ENCODE measurements at places on chromosomes 11 and 22.

DNA sequence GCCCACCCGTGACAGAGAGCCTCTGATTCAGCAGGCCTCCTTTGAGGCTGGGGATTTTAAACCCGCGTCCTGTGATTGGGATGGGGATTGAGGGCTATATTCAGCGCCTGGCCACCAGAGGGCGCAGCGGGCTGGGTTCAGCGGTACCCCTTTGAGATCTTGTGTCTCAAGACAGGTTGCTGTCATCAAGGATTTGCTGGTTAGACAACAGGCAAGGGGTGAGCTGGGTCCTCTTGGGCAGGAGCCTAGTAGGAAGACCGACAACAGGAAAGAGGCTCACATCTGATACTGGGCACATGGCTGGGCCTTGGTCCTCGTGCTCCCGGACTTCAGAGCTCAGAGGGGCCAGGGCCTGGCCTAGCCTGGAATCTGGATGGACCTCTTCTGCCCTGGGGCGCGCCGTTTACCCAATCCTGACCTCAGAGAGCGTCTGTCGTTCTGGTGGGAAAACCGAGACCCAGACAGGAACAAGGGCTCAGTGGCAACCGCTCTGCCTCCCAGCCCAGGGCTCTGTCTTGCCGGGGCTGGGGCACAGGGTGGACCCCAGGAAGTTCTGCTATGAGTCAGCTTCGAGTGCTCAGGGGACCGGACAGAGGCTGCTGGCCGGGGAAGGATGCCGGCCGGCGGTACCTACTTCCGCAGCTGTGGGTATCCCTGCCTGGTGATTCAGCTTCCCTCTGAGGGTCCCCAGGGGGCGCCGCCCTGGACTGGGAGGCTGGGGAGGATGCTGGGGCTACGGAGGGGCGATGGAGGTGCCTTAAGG lies 929 bp upstream of the SLC35E4 start:
- H3K4me3 ChIP-seq: no peak overlapping the region
- H3K4me1 ChIP-seq: peaks cover 30% of the 10 kb centered on the region
- no peak overlapping the region for H3K27ac ChIP-seq
- H3K36me3 ChIP-seq: no peaks in the 10 kb centered on the region

GRCh38 chr11:68854273-68854958 lies 12.7 kb upstream of the CPT1A start:
- H3K27ac ChIP-seq: no peak overlapping the region
- no peaks in the 10 kb centered on the region for H3K4me1 ChIP-seq
- H3K27me3 ChIP-seq: no peaks in the 10 kb centered on the region
- DNase-seq: no peak
- no peaks in the 10 kb centered on the region for H3K36me3 ChIP-seq

GRCh38 chr11:20163783-20164481 lies 3.7 kb upstream of the DBX1 start:
- no peaks in the 10 kb centered on the region for H3K4me1 ChIP-seq
- no peaks in the 10 kb centered on the region for H3K27me3 ChIP-seq
- no peaks in the 10 kb centered on the region for H3K36me3 ChIP-seq
- H3K27ac ChIP-seq: no peak overlapping the region
- no peak overlapping the region for H3K4me3 ChIP-seq

- no peak for DNase-seq
- no peaks in the 10 kb centered on the region for H3K4me1 ChIP-seq
These were observed 33.1 kb downstream of the LARGE1 start for GRCh38 chr22:33887173-33887572.

- no peaks in the 10 kb centered on the region for H3K27me3 ChIP-seq
- DNase-seq: no peak
- H3K4me3 ChIP-seq: peak overlapping the region; percentile 65
- H3K27ac ChIP-seq: peak overlapping the region; percentile 65
These were observed 1.1 kb upstream of the VPS37C start for GRCh38 chr11:61162092-61162941.

DNA sequence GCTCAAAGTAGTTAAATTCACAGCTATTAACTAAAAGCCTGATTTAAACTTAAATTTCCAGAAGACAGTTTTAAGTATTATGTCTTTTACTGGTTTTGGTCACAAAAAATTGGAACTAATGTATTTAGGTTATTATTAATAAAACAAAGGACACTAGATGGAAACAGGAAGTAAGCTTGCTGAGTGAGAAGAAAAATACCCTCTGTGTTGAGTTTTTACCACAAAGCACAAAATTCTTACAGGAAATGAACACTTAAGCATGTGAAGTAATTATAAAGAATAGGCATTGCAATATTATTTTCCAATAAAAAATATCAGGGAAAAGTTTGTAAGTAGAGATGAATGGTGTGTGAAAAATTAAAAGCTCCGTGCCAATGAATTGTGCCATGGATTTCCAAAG lies 46.3 kb downstream of the PIK3C2A start:
- no peak overlapping the region for H3K4me3 ChIP-seq
- DNase-seq: no peak
- H3K36me3 ChIP-seq: no peaks in the 10 kb centered on the region
- peaks cover 15% of the 10 kb centered on the region for H3K4me1 ChIP-seq

GRCh38 chr22:48342016-48342415 lies 1485.7 kb downstream of the BRD1 start:
- no peak overlapping the region for H3K4me3 ChIP-seq
- peaks cover under 1% of the 10 kb centered on the region for H3K27me3 ChIP-seq
- no peak for DNase-seq
- no peaks in the 10 kb centered on the region for H3K4me1 ChIP-seq

DNA sequence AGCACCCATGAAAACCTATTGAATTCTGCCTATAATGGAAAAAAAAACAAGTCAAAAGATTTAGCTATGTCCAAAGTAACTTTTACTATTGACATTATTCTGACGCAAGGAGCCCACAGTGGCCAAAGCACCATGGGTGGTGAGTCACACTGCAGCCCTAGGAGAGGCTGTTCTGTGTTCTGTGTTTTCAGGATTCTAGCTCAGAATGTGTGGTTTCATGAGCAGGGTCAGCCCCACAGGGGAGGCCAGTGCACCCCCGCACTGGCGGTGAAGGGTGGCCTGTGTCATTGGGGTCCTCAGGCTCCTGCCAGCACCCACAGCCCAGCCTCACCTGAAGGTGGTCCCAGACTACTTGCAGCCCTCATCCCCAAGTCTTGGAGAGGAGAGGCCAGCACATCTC lies 112.2 kb downstream of the BRD1 start:
- H3K27ac ChIP-seq: no peak overlapping the region
- no peaks in the 10 kb centered on the region for H3K27me3 ChIP-seq
- no peak overlapping the region for H3K4me3 ChIP-seq
- H3K4me1 ChIP-seq: no peaks in the 10 kb centered on the region

DNA sequence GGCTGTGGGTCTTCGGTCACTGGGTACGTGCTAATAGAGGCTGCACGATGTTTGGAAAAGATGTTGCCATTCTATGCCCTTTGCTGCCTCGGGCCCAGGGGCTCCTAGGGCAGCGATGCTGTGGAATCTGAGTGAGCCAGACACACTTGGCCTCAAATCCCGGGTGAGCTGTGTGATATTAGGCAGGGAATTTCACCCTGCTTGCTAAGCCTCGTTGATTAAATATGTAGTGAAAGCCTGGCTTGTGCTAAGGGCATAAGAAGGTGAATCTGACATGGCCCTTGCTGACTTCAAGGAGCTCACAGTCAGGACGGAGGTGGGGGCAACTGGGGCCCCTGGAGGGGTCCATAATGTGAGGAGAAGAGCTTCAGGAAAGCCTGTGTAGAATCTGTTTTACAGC lies 5.4 kb upstream of the HMOX1 start:
- H3K4me3 ChIP-seq: no peak overlapping the region
- H3K27me3 ChIP-seq: no peaks in the 10 kb centered on the region
- peaks cover 18% of the 10 kb centered on the region for H3K4me1 ChIP-seq
- no peak overlapping the region for H3K27ac ChIP-seq
- no peaks in the 10 kb centered on the region for H3K36me3 ChIP-seq

DNA sequence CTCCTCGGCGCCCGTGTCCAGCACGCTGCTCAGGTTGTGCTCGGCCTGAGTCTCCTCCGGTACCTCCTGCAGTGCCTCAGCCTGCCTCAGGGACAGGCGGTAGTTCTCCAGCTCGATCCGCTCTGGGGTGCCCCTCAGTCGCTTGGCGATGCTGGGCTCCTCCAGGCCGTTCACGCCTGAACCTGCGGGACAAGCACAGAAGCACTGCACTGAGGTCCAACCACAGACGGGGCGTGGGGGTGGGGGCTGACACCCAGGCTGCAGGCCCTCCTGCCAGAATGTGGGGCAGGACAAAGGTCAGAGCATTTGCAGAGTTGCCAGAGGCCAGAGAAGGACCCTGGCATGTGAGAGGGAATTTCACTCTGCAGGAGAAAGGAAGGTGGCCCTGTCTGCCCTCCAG lies 67.6 kb upstream of the BID start:
- no peaks in the 10 kb centered on the region for H3K4me1 ChIP-seq
- H3K36me3 ChIP-seq: peaks cover 37% of the 10 kb centered on the region
- DNase-seq: no peak
- H3K4me3 ChIP-seq: no peak overlapping the region

- peaks cover 39% of the 10 kb centered on the region for H3K4me1 ChIP-seq
- no peak overlapping the region for H3K27ac ChIP-seq
- no peak overlapping the region for H3K4me3 ChIP-seq
- no peak for DNase-seq
- H3K27me3 ChIP-seq: no peaks in the 10 kb centered on the region
These were observed 21.1 kb downstream of the RTN4R start for GRCh38 chr22:20247010-20247505.

DNA sequence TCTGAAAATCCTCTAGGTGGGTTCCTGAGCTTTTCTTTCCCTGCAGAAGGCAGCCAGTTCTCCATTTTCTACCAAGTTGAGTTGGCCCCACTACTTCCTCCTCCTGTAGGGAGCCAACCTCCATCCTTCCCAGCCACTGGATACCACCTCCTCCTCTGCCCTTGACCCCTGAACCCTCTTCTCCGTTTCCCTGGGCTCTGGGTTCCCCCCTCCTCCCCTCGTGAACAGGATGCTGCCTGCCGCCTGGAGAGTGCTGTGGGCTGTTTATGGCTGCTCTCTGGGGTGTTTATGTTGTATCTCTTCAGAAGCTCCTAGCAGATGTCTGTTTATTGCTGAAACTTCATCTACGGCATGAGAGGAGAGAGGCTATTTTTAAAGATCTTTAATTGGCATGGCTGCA lies 8.6 kb downstream of the MICAL2 start:
- H3K27me3 ChIP-seq: no peaks in the 10 kb centered on the region
- H3K4me1 ChIP-seq: no peaks in the 10 kb centered on the region
- no peaks in the 10 kb centered on the region for H3K36me3 ChIP-seq
- no peak for DNase-seq
- H3K4me3 ChIP-seq: no peak overlapping the region
- no peak overlapping the region for H3K27ac ChIP-seq

DNA sequence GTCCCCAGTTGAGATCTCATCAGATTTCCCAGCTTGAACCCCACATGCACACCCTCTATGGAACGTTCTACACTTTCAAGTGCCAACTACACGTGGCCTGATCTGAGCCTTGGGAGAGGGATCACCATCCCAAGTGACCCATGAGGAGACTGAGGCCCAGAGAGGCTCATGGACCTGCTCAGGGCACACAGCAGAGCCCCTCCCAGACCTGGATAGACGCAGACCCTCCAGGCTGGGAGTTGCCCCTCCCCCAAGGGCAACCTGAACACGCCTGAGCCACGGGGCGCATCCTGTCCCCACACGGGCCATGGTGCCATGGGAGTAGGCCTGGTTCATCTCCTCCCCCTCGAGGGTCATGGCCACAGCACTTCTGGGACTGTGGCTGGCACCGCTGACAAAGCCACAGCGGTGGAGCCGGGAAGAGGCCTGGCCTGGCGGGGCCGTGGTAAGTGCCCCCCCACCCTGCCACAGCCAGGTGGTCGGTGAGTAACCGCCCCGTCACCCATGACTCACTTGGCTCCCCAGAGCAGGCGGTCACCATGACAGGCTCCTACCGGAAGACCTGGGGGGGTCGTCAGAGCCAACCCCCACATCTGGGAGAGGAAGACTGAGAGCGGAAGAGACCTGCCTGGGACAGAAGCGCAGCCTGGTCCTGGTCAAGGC lies 8.1 kb downstream of the WNT7B start:
- H3K4me3 ChIP-seq: no peak overlapping the region
- H3K4me1 ChIP-seq: peaks cover 27% of the 10 kb centered on the region
- peaks cover 18% of the 10 kb centered on the region for H3K27me3 ChIP-seq
- H3K27ac ChIP-seq: no peak overlapping the region

GRCh38 chr11:115886422-115886733 lies 382.2 kb upstream of the CADM1 start:
- H3K4me1 ChIP-seq: no peaks in the 10 kb centered on the region
- H3K36me3 ChIP-seq: no peaks in the 10 kb centered on the region
- no peak overlapping the region for H3K4me3 ChIP-seq
- peaks cover 3% of the 10 kb centered on the region for H3K27me3 ChIP-seq
- DNase-seq: no peak
- no peak overlapping the region for H3K27ac ChIP-seq

GRCh38 chr22:31618471-31619176 lies 43.4 kb downstream of the PISD start:
- H3K4me1 ChIP-seq: no peaks in the 10 kb centered on the region
- no peaks in the 10 kb centered on the region for H3K27me3 ChIP-seq
- H3K36me3 ChIP-seq: peaks cover 89% of the 10 kb centered on the region
- H3K4me3 ChIP-seq: no peak overlapping the region
- DNase-seq: no peak
- H3K27ac ChIP-seq: no peak overlapping the region

- peaks cover 20% of the 10 kb centered on the region for H3K4me1 ChIP-seq
- H3K27me3 ChIP-seq: no peaks in the 10 kb centered on the region
- DNase-seq: no peak
- no peaks in the 10 kb centered on the region for H3K36me3 ChIP-seq
- no peak overlapping the region for H3K27ac ChIP-seq
- no peak overlapping the region for H3K4me3 ChIP-seq
These were observed 134.3 kb downstream of the TEAD1 start for GRCh38 chr11:12808519-12808918.

GRCh38 chr11:134359646-134360045 lies 27.9 kb downstream of the GLB1L2 start:
- peak overlapping the region; percentile 10 for H3K27ac ChIP-seq
- H3K36me3 ChIP-seq: peaks cover 3% of the 10 kb centered on the region
- no peak for DNase-seq

- H3K36me3 ChIP-seq: no peaks in the 10 kb centered on the region
- H3K27me3 ChIP-seq: peaks cover 3% of the 10 kb centered on the region
- H3K4me3 ChIP-seq: no peak overlapping the region
- no peaks in the 10 kb centered on the region for H3K4me1 ChIP-seq
- H3K27ac ChIP-seq: no peak overlapping the region
- no peak for DNase-seq
These were observed 8.5 kb downstream of the BATF2 start for GRCh38 chr11:64987998-64988854.

GRCh38 chr11:30106222-30107181 lies 89.7 kb upstream of the KCNA4 start:
- H3K4me3 ChIP-seq: no peak overlapping the region
- no peaks in the 10 kb centered on the region for H3K36me3 ChIP-seq
- H3K27me3 ChIP-seq: no peaks in the 10 kb centered on the region
- no peak overlapping the region for H3K27ac ChIP-seq

DNA sequence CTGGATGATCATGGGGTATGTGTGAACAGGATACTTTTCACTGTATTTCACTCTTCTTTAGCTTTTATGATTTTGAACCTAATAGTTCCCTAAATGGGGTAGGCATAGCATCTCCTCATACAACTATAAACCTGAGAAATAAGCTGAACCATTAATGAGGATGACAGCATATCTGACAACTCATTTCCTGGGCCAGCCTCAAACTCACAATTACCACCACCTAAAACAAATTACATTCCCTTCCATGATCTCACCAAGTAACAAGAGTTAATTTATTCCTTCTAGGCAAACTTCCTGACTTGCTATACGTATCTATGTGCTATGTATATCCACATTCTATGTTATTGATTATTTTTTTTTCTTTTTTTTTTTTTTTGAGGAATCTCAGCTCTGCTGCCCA lies 23.0 kb downstream of the SIK3 start:
- H3K27me3 ChIP-seq: no peaks in the 10 kb centered on the region
- DNase-seq: no peak
- no peaks in the 10 kb centered on the region for H3K36me3 ChIP-seq
- H3K27ac ChIP-seq: no peak overlapping the region
- no peaks in the 10 kb centered on the region for H3K4me1 ChIP-seq
- no peak overlapping the region for H3K4me3 ChIP-seq
